Cerebellar nuclear complex (tissue), 1 donor: ENCODE measurements at places on chromosomes 4 and X.

GRCh38 chrX:131402124-131402811, 113.2 kb upstream of the IGSF1 start:
- no peak for DNase-seq

GRCh38 chrX:110156167-110156754, 153.3 kb downstream of the TMEM164 start:
- DNase-seq = no peak

GRCh38 chr4:129916991-129917390, 821.0 kb downstream of the C4orf33 start:
- DNase-seq = no peak

DNA sequence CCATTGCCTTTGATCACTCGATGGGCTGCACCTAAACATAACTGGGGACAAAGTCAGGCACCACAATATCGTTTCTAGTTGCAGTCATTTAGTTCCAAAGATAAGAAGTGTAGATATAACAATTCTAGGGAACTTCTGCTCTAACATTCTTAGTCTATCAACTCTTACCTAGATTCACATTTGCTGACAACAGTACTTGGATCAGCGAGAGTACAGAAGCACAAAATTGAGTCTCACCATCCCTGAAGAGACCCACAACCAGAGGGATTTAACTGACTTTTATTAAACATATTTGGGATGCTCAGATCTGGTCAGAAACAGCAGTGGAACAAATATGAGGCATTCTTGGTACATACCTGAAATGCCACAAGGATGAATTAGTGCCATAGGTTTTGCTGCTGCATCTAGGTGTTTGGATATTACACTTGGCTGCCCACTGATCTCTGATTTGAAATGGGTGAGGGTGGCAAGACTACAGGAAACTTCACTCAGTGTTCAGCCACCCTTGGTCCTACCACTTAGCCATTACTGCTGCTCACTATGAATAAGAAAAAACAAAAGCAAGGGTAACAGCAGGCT, 28.9 kb upstream of the HUWE1 start:
- DNase-seq = no peak

GRCh38 chr4:1356181-1356998, 9.4 kb downstream of the UVSSA start:
- DNase-seq = peak; percentile 10

DNA sequence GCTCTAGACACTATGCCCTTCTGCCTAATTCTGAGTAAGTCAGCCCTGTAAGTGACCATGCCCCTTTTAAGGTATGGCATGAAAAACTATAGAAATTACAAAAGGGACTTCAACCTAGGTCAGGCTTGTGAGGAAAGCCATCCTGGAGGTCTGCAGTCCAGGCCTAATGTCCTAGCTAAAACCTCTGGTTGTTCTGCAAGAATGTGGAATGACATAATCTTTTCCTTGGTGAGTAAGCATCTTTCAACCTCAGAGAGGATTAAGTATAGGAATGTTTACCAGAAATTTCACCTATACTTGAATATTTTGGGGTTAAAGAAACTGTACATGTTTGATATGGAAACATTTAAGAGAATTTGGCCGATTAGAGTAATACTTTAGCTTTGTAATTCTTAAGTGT, 23.8 kb upstream of the HPSE start:
- DNase-seq = no peak

- DNase-seq = no peak
Measured at GRCh38 chr4:52658641-52659000, 480 bp downstream of the USP46 start.

GRCh38 chr4:147362938-147363337, 118.0 kb upstream of the EDNRA start:
- DNase-seq = no peak

DNA sequence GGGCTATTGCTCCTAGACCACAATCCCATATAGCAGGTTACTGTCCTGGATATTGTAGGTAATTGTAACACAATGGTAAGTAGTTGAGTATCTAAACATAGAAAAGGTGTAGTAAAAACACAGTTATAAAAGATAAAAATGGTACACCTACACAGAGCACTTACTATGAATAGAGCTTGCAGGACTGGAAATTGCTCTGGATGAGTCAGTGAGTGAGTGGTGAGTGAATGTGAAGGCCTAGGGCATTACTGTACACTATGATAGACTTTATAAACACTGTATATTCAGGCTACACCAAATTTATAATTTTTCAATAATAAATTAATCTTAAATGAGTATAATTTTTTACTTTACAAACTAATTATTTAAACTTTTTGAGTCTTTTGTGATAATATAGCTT, 425.7 kb downstream of the PABPC4L start:
- no peak for DNase-seq

- no peak for DNase-seq
Measured at GRCh38 chr4:141016117-141016798, 117.0 kb downstream of the RNF150 start.

- DNase-seq = no peak
Measured at GRCh38 chr4:154954117-154954516, 173.0 kb downstream of the RBM46 start.

DNA sequence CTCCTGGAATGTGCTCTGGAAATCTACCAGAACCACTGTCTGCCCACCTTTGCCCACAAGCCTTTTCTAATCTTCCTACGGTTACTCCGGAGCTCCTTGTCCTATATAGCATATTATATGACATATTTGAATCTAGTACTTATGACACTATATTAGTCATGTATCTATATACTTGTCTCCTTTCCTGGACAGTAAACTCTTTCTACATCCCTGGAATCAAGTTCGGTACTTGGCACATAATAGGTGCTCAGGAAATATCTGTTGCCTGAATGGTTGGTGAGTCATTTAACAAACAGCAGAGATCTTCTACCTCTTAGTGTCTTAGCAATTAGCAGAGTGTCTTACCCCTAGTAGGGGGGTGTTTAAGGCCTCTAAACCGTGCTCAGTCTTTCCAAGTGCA, 123.6 kb downstream of the RELL1 start:
- DNase-seq = no peak

- DNase-seq = no peak
Measured at GRCh38 chr4:168623484-168623883, 126.6 kb downstream of the PALLD start.

DNA sequence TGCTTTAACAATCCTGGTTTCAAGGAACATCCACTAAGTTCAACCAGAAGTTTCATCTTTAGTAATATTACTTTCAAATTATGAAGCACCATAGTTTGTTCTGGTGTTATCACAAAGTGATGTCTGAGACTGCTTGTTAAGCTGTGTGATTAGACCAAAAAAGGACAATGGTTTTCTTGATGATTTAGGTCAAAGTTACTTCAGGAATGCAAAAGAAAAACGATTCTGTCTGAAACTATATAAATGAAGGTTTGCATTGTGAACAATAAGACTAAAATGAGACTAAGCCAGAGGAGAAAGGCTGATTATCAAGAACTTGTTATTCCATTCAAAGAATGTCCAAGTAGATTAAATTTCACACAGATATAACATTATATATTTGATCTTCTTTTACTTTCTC, 122.4 kb upstream of the ETNPPL start:
- DNase-seq = no peak

DNA sequence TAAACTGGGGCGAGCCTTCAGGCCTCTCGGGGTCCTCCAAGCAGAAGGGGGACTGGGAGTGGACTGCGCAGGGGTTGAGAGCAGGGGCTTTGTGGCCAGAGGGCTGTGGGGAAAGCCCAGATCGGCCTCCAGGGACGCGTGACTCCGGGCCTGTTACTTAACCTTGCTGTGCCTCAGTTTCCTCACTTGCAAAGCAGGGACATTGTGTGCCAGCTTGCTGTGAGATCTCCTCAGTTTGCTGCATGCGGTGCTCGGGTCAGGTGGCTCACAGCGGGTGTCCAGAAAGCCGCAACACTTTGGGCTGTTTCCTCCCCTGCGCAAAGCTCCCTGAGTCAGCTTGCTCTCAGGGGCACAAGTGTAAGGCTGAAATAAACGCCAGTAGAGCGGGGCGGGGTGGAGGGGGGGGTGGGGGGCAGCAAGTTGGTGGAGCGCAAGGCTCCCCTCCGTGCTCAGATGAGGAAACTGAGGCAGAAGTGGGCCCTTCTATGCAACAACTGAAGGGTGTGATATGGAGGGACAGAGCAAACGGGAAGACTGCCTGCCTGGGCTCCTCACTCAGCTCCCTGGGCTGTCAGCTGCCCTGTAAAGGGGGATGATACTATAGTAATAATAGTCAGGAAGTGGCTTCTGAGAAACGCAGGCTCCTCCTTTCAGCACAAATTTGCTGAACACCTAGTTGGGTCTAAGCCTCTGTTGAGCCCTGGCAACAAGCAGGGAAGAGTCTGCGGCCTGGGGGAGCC, 101.0 kb downstream of the HMX1 start:
- no peak for DNase-seq

DNA sequence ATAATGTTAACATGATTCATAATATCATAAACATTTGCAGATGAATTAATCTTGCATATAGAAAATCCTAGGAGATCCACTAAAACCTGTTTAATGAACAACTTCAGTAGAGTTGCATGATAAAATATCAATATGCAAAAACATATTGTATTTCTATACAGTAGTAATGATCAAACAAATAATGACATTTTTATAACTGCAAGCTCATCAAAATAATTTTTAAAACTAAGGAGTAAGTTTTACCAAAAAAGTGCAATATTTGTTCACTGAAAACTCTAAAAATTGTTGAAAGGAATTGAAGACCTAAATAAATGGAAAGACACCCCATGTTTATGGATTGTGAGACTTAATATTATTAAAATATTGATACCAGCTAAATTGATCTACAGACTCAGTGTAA, 15.9 kb upstream of the GPRASP2 start:
- no peak for DNase-seq
